Stimulated activated CD4-positive, alpha-beta T cell treated with anti-CD3 and anti-CD28 coated beads, TNF-alpha, amount 100 ng/mL, for 1 hour (primary cell): ENCODE measurements at places on chromosomes 3 and 15.

DNA sequence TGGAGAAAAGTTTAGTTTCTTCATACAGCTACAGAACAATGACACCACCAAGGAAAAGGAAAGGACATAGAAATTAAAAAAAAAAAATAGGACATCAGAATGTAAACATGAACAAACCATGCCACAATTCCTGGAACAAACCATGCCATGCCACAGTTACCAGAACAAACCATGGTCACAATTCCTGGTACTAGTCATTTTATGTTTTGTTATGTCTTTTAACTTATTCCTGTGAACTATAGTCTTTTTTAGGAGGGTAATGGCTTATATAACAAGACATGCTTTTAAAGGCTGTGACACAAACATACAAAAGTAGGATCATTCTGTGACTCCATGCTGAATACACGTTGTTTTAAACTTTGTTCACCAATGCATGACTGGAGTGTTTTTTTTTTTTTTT is 42.8 kb downstream of the CD47 start:
- DNase-seq, result no peak

DNA sequence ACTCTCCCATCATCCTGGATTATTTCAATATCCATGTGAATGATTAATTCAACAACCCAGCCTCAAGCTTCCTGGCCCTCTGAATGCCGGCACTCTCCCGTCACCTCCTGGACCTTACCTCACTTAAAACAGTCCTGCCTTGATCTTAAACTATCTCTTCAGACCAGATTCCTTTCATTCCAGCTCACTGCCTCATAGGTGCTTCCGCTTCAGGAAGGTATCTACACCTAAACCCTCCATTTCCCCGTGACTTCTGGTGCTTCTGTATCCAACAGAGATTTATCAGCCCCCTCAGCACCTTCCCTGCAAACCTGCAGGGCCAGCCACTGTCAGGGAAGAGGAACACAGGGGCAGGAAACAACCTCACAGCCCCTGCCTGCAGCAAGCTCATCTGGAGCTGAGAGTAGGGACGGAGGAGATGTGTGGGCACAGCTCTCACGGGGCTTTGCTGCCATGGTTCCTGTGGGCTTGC is 98.9 kb upstream of the TJP1 start:
- no peak for DNase-seq

DNA sequence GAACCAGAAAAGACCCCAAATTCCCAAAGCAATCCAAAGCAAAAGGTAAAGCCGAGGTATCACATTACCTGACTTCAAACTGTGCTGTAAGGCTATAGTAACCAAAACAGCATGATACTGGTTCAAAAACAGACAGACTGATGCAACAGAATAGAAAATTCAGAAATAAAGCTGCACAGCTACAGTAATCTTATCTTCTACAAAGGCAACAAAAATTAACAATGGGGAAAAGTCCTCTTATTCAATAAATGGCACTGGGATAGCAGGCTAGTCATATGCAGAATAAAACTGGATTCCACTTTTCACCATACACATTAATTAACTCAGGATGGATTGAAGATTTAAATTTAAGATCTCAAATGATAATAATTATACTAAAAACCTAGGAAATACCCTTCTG is 392.6 kb upstream of the CBLB start:
- no peak for DNase-seq

- no peak for DNase-seq
Measured at GRCh38 chr3:142459929-142460328, 12.1 kb upstream of the XRN1 start.

DNA sequence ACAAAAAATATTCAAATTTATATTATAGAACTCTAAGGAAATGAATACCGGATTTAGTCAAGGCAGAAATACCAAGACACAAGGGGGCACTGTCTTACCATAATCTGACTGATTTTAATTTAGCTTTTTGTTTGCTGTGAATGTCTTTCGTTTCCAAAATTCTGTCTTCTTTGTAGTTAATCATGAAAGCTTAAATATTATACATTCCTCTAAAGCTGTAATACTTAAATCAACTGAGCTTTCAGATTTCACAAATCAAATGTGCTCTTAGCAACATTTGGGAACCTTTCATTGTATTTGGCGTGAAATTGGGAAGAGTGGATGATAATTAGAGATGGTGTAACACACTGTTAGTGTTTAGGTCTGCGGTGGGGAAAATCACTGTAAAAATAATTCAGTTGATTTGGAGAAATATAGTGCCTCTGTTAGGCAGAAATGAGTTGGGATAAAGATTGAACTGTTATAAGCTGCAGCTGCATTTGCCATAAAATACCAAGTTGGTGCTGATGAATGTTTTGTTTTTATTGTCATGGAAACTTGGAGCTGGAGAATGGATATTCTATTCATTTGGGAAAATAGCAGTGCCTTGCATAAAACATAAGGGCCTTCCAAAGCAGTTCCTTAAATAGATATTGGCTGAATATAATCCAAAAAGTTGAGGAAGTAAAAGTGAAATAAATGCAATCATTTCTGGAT is 228.2 kb downstream of the TCF12 start:
- no peak for DNase-seq

DNA sequence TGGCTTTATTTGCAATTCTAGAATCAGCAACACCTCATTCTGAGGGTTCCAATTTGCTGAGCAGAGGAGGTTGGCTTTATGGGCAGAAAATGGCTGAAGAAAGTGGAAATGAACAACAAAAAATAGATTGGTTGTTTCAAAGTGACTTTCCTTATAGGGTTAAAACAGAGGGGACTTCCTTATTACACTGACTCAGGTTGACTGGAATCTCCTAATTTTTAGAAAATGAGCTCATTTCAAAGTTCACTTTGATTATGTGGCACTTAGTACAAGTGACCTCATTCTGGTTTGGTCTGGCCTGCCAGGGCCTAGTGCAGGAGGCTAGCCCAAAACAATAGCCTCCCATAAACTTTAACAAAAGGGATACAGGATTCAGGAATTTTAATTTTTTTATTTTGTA is 41.4 kb downstream of the NFKBIZ start:
- no peak for DNase-seq

DNA sequence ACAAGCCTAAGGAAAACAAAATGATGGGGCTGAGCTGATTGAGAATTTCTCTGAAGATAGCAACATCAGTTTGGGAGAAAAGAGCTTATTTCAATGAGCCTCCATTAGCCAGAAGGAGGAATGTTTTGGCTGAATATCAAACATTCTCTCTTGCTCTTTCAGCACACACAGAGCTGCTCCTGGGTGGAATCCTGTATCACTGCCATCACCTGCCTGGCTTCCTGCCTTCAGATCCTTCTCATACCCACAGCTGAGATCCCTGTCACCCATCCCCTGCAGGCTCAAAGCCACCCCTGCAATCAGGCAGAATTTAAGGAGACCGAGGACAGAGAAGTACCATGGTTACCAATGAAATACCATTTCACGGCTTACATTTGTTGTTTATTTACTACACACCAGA is 27.2 kb upstream of the SYN2 start:
- no peak for DNase-seq

GRCh38 chr3:78689378-78689777 is 1078.4 kb downstream of the ROBO1 start:
- DNase-seq, result no peak

DNA sequence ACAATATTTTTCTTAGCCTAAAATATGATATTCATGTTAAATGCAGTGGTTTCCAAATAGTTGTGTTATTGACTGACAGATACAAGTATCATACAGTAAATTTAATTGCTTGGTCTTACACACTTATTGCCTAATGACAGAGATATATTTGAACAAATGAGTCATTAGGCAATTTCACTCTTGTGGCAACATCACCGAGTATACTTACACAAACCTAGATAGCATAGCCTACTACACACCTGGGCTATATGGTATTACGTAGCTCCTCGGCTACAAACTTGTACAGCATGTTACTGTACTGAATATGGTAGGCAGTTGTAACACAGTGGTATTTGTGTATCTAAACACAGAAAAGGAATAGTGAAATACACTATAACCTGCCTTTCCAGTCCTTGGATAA is 50.3 kb downstream of the SERPINI1 start:
- DNase-seq, result no peak

DNA sequence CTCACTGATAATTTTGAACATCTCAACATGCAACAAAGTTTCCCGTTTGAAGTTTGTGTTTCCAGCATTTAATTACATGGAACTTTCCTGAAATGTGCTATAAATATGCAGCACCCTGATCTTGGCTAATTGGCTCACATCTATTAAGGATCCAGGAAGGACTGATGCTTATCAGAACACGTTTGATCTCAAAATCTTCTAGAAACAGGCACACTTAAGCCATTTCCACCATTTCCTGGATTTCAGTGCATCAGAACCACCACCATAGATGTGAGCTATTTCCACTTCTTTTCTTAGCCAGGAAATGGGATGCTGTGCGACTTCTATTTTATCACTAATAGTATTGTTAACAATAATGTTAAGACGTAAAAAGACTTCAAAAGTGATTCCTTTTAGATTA is 228.9 kb downstream of the FEZF2 start:
- DNase-seq, result no peak

DNA sequence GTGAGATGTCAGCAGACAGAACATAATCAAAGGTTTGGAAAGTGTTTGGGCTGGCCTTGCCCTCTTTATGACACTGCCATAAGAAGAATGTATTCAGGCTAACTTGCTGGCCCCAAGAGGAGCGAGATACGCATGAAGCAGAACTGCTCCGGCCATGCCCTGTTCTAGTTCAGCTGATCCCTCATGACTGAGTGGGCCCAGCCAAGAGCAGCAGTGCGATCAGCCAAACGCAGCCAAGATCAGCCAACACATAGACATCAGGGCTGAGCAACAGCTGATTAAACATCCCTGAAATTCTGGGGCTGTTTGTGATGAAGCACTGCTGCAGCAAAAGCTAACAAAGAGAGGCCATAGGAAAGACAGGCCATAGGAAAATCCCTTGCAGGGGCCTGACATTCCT is 24.1 kb downstream of the POMGNT2 start:
- no peak for DNase-seq

DNA sequence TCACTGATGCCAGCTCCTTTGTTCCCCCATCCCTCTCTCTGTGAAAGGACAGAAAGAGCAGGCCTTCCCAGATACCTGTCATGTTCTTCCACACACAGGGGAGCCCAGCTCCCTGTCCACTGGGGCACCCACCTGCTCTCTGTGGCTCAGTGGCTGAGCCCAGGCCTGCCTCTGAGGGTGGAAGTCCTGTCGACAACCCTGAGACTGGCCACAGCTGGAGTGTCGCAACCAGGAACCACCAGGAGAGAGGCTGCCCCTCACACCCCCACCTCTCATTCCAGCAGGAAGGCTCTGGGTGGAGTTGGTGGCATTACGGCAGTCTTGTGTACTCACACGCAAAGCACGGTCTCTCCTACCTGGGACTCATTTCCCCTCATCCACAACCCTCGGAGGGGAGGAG is 66.3 kb downstream of the MEGF11 start:
- no peak for DNase-seq

- DNase-seq, result no peak
Measured at GRCh38 chr15:39336926-39337325, 244.0 kb upstream of the THBS1 start.
